ENCODE measurements at places on chromosomes 2 and 18.

- no peak for DNase-seq
These were observed 238.5 kb downstream of the CELF4 start for GRCh38 chr18:37327063-37327577.

DNA sequence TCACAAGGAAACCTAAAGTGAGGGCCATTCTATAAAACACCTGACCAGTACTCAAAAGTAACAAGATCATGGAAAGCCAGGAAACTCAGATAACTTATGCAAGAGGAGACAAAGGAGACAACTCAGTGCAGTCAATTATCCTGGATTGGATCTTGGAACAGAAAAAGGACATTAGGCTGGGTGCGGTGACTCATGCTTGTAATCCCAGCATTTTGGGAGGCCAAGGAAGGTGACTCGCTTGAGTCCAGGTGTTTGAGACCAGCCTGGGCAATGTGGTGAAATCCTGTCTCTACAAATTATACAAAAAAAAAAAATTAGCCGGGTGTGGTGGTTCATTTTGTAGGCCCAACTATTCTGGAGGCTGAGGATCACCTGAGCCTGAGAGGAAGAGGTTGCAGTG, 424.5 kb upstream of the SPRED2 start:
- no peak for DNase-seq

GRCh38 chr2:72694715-72695496, 130.9 kb downstream of the EXOC6B start:
- no peak for DNase-seq

DNA sequence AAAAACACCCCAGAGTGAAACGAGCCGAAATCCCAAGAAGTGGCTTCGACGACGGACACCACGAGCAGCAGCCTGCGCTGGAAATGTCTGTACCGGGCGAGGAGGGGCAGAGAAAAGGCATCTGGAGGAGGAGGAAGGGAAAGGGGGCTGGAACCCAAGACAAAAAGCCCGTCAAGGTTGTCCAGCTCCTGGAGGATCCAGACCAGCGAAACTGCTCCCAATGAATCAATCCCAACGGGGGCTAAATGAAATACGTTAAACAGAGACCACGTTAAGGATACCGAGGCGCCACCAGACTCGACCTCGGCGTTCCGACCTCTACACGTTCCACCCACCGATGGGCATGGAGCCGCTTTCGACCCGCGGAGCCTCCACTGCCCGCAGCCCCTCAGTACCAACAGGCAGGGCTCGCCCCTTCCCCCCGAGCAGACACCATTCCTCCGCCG, 400 bp downstream of the CCDC88A start:
- DNase-seq, result no peak

GRCh38 chr2:71783215-71783614, 329.9 kb downstream of the DYSF start:
- no peak for DNase-seq

DNA sequence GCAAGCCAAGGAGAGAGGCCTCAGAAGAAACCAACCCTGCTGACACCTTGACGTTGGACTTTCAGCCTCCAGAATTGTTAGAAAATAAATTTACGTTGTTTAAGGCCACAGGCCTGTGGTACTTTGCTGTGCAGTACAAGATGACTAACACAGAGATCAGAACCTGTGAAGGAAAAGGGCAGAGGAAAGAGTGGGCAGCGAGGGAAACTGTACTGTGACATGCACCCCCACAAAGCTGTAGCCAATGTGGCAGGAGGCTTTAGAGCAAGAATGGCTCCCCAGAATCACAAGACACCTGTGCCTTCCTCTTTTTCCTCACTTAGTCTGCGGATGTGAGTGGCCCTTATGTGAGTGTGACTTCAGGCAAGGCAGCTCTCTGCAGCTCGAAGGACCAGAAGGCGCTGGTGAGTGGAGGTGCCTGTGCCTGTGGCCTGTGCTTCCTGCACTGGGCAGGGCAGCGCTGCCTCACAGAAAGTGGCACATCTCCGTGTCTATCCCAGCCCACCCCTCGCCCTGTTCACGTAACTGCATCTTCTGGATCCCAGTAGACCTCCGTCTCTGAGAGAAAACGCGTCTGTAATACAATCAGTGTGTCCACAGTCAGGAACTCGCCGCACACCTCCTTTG, 89.5 kb downstream of the MRPS9 start:
- no peak for DNase-seq

- no peak for DNase-seq
These were observed 170.0 kb downstream of the DNAH7 start for GRCh38 chr2:195898505-195899191.

DNA sequence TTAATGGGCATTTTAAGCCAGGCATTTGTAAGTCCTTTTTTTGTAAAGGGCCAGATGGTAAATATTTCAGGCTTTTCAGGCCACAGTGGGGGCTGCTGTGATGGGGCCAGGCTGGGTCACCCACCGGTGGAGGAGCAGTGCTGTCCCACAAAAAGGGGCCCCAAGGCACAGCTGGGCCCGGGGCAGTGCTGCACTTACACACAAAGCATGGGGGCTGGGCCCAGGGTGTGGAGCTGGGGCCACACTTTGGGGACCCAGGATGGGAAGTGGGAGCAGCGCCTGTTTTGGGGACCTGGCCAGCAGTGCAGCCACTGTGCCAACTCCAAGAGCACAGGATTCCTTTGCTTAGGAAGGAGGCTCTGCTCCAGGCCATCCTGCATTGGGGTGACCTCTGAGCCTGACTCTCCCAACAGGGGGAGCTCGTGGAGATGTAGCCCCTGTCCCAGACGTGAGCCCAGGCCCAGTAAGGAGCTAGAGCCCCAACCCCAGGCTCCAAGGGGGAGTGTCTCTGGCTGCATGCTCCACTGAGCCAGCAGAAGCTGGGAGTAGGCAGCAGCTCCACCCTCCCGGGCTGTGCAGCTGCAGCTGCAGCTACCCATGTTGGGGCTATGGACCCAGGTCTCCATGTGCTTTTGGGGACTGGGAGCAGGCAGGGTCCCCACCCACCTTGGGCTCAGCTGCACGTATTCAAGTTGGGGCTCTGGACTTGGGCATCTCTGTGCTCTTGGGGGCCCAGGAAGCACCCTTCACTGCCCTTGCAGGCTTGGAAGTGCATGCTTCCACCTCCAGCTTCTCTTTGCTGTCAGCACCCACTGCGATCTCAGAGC, 1036.5 kb upstream of the CNTNAP5 start:
- DNase-seq, result no peak

DNA sequence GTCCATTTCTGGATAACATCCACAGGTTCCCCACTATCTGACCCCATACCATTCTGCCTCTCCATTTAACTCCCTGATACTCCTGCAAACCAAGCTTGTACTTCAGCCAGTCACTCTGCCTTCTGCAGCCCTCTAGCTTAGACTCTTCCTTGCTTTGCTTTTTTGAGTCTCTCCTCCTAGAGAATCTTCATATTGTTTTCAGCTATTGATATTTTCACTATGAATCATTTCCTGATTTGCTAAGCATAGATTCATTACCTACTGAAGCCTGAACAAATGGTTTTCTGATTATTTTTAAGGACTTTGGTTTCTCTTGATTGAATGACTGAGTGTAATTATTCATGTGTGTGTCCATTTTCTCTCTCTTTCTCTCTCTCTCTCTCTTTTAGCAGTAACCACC, 2102.3 kb upstream of the CELF4 start:
- no peak for DNase-seq

- no peak for DNase-seq
These were observed 31.3 kb downstream of the ANXA4 start for GRCh38 chr2:69773206-69773605.

GRCh38 chr2:38035968-38036367, 40.0 kb downstream of the CYP1B1 start:
- no peak for DNase-seq

GRCh38 chr2:10554961-10555809, 107.1 kb upstream of the ODC1 start:
- no peak for DNase-seq

- no peak for DNase-seq
These were observed 53.2 kb upstream of the CCDC85A start for GRCh38 chr2:56130463-56131070.

- DNase-seq, result no peak
These were observed 415.5 kb downstream of the LRATD1 start for GRCh38 chr2:15048000-15048399.

GRCh38 chr2:122072666-122073065, 317.2 kb downstream of the TSN start:
- no peak for DNase-seq
